NCI-H1092 treated with DMSO at 0.1 percent for 48 hours (cell line): ENCODE measurements at places on chromosomes 1 and 21.
A peak's percentile ranks its signal among the peaks of the same experiment; 100 is the strongest.

DNA sequence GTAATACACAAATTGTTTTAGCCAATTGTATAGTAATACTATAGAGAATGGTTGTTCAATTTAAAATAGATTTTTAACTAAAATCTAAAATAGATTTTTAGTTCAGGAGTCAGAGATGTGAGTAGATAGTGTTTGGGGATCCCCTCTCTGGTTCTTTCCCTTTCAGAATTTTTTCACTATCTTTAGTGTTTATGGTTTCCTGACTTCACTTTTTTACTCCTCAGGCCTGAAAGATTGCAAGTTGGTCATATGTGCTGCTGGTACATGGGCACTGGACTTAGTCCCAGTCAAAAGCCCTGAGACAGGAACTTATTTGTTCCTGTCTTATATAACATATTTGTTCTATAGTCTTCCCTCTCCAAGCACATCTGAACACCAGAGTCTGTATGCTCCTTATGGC, 96.8 kb upstream of the ATP1B1 start:
- DNase-seq = no peak

DNA sequence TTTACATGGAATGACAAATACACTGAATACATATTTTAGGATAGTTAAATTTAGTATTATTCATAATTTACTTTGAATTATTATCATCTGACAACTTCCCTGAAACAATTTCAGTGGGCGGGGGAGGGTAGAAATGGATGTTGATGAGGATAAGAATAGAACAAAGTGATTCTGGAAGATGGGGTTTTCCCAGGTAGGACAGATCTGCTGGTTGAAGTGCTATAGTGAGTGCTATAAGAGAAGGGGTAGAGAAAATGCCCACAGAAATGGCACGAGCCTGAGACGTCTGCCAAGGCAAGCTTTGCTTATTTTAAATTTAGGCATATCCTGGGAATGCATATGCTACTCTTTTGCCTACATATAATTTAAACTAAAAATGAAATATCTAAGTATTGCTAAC, 3.2 kb downstream of the CFH start:
- DNase-seq = no peak

DNA sequence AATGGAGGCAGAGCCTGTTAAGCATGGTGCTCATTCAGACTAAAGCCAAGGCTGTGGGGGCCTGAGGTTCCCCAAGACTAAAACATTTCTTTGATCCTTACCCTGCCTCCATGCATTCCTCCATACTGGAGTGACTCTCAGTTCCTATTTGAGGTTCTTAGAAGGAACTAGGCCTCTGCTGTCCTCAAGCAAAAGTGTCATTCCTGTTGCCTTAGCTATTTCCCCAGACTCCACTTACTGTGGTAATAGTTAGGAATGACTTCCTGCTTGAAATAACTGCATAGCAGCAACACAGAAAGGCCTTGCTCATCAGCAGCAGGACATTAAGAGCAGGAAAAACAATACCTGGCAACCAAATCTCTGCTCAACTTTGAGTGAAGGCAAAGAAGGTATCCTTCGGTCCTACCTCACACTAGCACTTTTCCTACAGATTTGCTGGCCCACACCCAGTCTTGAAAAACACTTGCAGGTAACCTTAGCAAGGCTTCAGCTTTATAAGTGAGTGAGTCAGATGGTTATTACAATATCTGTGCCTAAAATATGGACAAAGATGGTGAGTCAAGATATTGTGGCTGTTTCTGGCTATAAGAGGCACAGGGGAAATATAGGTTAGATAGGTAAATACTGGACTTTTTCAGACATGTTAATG, 14.8 kb downstream of the LRRC41 start:
- DNase-seq = no peak

DNA sequence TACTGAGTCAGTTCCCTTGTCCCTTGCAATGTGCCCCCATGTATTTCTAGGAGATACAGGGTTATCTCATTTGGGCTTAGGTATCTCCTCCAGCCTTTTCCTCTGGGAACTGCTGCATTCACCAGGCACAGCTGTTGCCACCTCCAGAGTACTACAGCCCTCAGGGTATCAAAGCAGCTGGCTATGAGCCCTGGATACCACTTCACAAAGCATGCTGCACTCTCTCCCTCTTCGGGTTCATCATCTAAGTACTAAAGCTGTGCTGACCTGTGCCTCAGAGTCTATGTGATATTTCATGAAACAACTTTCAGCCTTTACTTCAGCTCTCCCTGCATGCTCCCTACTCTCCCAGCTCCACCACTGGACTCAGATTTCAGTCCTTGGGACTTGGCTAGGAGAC, 62.3 kb downstream of the CCDC185 start:
- peak; percentile 17 for DNase-seq

DNA sequence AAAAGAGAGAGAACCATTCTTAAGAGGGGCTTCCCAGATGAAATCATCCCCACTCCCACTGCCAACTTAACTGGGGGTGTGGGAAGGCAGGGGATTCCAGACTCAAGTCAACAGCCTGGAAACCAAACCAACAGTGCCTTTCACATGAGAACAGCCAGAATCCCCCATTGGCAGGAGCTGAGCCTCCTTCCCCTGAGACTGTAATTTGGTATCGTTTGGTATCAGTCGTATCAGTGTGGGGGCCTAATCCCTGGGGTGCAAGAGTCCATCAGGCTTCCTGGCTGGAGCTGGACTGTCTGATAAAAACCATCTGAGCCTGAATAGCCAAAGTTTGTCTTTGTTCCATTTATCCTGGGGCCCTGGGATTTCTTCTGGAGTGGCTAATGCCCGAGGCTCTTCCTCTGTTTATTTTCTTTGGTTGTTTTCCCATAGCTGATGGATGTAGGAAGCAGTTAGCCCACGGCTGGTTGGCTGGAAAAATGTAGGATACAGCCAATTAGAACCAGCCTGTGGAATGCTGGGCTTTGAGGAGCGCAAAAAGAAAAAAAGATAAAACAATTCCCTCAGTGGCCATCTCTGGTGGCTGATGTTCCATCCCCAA, 84.6 kb downstream of the LAMC2 start:
- no peak for DNase-seq

GRCh38 chr1:156886583-156887281, 6.8 kb upstream of the PEAR1 start:
- no peak for DNase-seq

GRCh38 chr1:229058729-229059128, 212.2 kb upstream of the RAB4A start:
- peak; percentile 69 for DNase-seq

DNA sequence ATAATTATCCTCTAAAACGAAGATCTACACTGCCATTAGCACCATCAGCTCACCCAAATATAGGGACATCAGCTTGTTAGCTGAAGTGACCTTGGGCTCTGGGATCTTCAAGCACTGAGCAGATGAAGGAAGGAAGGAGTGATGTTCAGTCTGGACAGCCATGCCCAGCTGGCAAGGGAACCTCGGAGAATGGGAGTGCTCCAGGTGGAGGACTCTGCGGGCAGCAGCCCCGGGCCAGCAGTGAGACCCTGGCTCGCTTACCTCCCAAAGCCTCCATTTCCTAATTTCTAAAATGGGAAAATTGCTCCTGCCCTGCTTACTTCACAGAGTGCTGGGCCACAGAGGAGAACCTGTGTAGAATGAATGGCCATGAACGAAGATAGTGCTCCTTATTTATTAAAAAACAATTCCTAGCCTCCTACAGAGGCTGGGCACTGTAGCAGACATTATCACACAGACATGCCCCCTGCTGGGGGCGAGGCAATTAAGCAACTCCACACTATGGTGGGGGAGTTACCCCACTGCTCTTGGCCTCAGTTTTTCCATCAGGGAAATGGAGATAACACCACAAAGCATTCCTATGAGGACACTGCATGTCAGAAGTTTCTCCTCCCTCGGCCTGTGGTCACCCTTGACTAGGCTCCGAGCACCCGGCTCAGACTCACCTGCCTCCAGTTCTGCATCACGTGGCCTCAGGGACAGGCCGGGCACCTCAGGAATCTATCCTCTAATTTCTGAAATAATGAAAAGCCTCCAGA, 117.6 kb downstream of the KCNN3 start:
- no peak for DNase-seq

- no peak for DNase-seq
These were observed 84.2 kb upstream of the RGS2 start for GRCh38 chr1:192724670-192725069.

- peak; percentile 31 for DNase-seq
These were observed 223.3 kb downstream of the GPATCH2 start for GRCh38 chr1:217407534-217408001.

DNA sequence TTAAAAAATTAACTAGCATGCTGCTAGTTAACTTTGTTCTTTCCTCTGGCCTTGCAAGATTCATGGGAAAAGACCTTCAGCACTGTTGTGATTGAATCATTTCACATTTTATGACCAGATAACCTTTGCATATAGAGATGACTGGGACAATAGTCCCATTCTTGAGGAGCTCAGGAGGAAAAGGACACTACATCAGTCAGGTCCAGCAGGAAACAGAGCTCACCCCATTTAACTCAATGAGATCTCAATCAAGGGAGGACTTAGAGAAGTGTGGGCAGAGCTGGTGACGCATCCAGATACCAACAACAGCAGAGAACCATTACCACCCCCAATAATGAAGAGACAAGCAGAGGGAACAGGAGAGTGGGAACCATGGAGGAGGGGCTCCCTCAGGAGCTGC, 109.4 kb upstream of the GUCA2B start:
- DNase-seq = no peak

DNA sequence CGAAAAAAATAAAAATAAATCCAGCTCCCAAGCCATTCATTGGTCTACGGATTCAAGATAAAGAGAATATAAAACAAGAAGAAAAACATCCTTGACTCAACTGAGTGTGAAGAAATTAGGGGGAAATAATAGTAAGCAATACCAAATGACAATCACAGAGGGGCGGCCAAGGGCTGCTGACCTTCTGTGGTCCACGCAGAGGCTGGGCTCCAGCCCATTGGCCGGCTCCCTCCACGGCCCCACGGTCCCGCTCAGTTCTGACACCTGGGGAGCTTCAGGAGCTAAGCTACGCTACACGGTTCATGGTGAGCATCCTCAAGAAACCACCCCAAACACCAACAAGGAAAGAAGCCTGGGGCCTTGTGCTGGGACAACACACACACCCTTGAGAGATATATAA, 400 bp upstream of the KRTAP10-12 start:
- DNase-seq = no peak

DNA sequence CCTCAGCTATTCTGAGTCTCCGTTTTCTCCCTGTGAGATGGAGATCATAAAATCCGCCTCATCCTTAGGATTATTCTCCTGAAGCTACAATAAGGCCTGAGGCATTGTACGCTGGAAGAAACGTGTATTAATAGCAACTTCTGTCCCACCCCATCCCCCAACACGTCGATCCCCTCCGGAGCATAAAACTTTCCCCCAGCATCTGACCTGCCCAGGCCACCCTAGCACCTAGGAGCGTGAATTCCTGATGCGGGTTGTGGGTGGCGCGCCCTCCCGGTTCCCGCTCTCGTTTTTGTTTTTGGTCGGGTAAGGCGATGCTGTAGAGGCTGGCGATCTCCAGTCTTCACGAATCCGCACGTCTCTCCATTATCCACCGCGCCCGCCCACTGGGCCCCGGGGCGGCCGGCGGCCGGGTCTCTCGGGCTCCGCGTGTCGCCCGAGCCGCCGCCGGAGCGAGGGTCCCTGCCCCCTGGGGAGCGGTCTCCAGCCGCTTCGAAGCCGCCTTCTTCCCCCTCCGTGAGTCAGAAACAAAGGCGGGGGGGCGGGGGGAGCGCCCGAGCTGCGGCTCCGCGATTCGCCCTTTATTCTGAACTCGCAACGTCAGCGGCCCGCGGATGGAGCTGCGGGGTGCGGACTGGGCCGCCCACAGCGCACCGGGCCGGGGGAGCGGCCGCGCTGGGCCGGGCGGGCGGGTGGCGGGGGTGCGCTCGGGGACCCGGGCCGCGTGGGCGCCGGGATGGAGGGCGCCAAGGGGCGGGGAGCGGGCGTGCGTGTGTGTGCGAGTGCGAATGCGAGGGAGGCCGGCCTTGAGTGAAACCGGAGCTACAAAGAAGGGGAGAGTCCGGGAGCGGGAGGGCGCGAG, at the start of gene PLEKHO1:
PLEKHO1 (plus strand) TSS at position 646 of the 862 bp plus-strand sequence. CDS start 342 bp downstream, outside the sequence.
- DNase-seq = peak; percentile 87

- no peak for DNase-seq
These were observed 12.2 kb upstream of the S100A7A start for GRCh38 chr1:153404086-153404635.

DNA sequence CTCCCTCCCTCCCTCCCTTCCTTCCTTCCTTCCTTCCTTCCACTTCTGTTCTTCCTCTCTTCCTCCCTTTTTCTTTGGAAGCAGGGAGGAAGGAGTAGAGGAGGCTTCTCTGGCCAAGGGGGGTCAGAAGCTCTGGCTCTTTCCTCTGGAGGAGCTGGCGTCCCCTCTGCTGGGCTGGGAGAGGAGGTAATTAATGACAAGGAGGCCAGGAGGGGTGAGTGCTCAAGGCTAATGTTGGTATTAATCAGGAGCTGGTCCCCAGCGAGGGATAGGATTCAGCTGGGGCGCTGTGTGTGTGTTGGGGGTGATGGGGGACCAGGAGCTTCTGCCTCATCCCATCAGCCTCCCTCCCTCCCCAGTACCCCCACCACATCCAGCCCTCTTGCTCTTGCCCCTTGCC, 6.2 kb upstream of the PEAR1 start:
- no peak for DNase-seq

- DNase-seq = no peak
These were observed 39.4 kb upstream of the PTGFRN start for GRCh38 chr1:116870300-116870699.

DNA sequence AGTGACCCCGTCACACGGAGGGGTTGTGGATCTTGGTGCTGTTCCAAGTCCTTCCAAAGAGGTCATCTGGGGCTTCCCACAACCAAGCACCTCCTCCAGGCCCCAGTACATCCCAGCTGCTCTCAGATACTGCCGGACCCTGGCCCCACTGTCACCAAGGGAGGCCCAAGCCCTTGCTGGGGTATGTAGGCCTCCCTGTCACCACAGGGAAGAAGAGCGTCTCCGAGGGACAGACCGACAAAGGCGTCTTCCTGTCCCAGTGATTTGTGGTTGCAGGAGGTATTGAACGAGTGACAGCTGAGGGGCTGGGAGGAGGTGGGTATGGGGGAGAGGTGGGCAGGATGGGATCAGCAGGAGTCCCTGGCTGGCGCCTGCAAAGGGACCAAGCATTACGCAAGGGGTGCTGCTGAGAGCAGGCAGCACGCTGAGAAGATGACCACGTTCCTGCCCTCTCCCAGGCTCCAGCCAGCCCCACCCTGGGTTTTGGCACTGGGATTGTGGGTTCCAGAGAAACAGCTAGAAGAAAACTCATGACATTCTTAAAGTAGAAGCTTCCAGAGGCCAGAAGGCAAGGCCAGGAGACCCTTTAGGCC, 29.7 kb downstream of the LRP8 start:
- DNase-seq = no peak

DNA sequence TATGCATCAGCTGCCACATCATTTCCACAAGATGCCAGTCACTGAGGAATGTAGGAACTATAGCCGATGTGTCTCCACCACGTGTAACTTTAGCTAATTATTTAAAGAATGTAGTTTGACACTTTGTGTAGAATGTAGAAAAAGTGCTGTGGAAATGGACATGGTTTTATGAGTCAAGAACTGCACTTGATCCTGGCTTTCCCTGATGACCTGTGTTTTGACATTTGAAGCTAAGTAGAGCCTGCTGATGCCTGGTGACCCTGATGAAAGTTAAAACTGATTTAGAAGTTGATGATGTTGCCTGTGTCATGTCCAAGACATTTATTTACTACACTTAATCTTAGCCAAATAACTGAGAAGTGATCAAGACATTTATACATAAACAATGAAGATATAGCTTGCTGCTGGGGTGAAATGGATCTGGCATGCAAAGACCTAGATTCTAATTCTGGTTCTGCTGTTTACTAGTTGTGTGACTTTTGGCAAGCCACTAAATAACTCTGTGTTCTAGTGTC, 4.4 kb upstream of the OSBPL9 start:
- DNase-seq = no peak

GRCh38 chr1:76418531-76418930, 344.0 kb downstream of the ST6GALNAC3 start:
- no peak for DNase-seq
